ENCODE measurements at places on chromosomes 4 and X. TPM values are rescaled to one million over a fixed set of nuclear protein-coding genes. Genes with fewer than 3 reads are reported as not detected.

The USP26 gene
- total RNA-seq, result not detected

DNA sequence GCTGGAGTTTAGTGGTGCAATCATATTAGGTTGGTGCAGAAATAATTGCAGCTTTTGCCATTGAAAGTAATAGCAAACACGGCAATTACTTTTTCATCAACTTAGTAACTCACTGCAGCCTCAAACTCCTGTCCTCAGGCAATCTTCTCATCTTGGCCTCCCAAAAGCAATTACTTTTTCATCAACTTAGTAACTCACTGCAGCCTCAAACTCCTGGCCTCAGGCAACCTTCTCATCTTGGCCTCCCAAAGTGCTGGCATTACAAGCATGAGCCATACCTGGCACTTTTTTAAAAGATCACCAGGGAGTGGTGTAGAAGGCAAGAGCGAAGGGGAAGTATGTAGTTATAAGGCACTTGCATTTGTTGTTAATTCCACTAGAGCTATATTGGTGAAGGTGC lies 491.1 kb upstream of the ADGRL3 start:
- no peak for DNase-seq

DNA sequence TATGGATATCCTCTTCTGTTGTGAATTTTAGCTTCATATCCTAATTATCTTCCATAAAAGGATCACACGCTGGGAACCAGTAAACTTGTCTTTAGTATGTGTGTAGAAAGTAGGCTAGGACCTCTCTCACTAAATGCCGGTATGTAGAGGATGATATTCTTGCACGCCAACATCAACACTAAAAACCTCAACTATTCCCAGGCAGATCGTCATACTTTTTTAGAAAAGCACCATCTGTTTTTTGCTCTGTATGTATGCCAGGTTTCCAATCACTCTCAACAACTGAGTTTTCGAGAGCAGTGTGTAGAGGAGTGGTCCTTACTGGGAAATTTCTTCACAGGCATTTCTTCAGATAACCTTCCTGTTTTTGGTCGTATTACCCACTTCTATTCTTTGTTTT lies 283.6 kb downstream of the GALNTL6 start:
- no peak for DNase-seq

GRCh38 chr4:152805818-152806217 lies 26.1 kb downstream of the ARFIP1 start:
- DNase-seq, result no peak

- DNase-seq, result no peak
Measured at GRCh38 chr4:77819404-77819842, 255 bp upstream of the CNOT6L start.

- DNase-seq, result no peak
Measured at GRCh38 chr4:153962311-153963039, 173.6 kb upstream of the SFRP2 start.

GRCh38 chr4:83362492-83363329 lies 28.1 kb upstream of the HPSE start:
- no peak for DNase-seq

The SRPX gene
- 43.6 TPM for total RNA-seq

The SOWAHB gene
- 2.5 TPM for total RNA-seq

The CD40LG gene
- 0.92 TPM for total RNA-seq

The ZNF157 gene
- 0.20 TPM for total RNA-seq

DNA sequence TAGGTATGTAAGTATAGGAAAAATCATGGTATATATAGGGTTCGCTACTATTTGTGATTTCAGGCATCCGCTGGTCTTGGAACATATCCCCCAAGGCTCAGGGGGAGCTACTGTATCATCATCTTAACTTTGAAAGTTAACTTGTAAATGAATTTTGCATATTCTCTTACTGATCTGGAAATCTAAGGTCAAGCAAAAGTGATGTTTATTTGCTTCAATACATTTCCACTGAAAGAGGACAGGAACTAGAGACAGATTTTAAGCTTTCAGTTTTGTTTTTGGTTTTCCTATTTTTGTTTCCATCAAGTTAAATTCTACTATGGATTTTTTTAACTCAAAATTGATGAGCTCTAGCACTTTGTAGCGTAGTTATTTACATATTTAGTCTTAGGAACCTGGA lies 56.2 kb downstream of the NAF1 start:
- no peak for DNase-seq

DNA sequence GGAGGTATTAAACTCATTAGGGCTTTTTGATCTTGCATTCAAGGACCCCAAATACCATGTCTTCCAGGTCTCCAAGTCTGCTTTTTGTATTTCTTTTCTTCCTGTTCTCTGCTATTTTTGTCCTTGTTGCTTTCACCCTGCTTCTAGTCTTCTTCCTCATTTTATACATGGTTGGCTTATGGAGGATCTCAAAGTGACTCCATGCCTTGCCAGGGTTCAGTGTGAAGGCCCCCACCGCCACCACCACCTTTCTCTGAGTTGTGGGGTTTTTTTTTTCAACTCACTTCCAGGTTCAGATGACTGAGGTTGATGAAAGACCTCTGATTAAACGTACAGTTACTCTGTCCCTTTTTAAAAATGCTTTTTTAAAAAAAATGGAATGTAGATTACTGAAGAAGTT lies 96.3 kb downstream of the MAML3 start:
- DNase-seq, result no peak

- DNase-seq, result no peak
Measured at GRCh38 chr4:146269228-146269653, 54.9 kb downstream of the REELD1 start.

The SERPINA7 gene
- total RNA-seq, result not detected

DNA sequence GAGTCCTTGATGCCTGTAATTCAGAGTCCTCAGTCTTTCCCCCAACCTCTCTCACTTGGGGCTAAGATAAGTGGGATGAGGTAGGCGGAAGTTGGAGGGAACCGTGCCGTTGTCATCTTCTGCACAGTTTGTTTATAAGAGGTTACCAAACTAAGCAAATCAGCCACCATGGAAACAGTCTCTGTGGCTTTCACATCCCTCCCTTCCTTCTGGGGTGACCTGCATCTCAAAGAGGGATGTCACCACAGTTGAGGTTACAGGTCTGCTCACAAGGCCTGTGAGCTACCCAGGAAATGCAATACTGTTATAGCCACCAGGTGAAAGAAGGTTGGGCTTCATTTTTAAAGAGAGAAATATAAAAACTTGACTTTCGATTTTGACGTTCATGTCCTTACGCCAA lies 26.3 kb downstream of the RTL5 start:
- DNase-seq, result no peak

The ERAS gene
- total RNA-seq, result not detected

GRCh38 chr4:108445716-108446115 lies 174.7 kb upstream of the RPL34 start:
- no peak for DNase-seq

- DNase-seq, result no peak
Measured at GRCh38 chr4:158068068-158068467, 104.8 kb downstream of the GASK1B start.

GRCh38 chr4:31518796-31519250 lies 798.7 kb downstream of the PCDH7 start:
- DNase-seq, result no peak

DNA sequence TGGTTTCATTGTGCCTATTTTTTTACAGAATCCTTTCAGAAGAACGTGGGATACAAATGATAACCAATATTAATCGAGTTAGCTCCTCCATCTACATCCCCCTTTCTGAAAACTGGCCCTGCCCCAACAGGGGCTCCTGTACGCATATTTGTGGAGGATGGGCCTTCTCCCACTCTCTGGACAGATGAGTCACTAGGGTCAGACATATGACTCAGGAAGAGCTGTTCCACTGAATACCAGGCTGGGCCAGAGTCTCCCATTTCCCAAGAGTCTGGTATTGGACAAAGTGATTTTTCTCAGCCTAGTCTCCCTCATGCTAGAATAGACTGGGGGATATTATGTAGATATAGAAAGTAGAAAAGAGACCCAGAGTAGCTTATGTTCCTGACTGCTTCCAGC lies 142.4 kb downstream of the TSPAN5 start:
- DNase-seq, result no peak

The RNF128 gene
- total RNA-seq, result 20.8 TPM

The LRIT3 gene
- total RNA-seq, result 0.18 TPM

The DGKK gene
- not detected for total RNA-seq

The PGAM4 gene
- total RNA-seq, result not detected

- DNase-seq, result no peak
Measured at GRCh38 chr4:154064244-154064643, 275.4 kb upstream of the SFRP2 start.

The STK32B gene
- 1.9 TPM for total RNA-seq

DNA sequence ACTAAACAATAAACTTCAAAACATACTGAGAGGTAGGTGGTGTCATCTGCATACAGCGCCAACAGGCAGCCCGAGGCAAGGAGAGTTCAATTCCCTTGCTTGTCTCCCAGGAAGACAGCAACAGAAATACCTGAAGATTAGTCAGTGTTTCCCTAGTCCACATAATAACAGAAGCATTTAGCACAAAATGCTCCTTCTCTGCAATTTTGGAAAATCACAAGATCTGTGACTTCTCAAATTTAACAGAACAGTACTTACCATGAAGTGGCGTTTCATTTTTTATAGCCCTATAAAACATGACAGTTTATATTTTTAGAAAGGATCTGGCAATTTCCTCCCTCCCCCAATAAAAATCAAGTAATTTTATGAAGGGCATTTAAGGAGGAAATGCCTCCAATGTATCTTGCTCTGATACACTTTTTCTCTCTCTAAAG lies 67.1 kb upstream of the MYOZ2 start:
- no peak for DNase-seq

GRCh38 chrX:9465380-9466123 lies 694 bp downstream of the TBL1X start:
- DNase-seq, result peak; percentile 14

- DNase-seq, result no peak
Measured at GRCh38 chrX:82127228-82128123, 925.6 kb downstream of the SH3BGRL start.

- DNase-seq, result no peak
Measured at GRCh38 chrX:63922221-63922620, 137.2 kb upstream of the ARHGEF9 start.

DNA sequence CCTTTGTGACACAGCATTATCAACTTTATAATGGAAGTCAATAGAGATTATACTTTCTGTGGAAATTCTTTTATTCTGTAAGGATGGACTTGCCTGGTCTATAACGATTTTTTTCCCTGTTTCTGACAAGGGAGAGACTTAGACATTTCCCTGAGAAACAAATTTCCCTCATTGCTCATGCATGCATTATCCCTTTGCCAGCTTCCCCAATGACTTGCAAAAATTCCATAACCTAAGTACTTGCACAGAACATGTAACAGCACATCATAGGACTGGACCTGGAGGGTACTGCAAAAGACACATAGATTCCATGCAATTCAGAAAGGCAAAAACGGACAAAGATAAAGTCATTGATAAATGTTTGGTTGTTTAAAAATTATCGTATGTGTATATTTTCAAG lies 166.7 kb downstream of the FHIP1A start:
- no peak for DNase-seq

DNA sequence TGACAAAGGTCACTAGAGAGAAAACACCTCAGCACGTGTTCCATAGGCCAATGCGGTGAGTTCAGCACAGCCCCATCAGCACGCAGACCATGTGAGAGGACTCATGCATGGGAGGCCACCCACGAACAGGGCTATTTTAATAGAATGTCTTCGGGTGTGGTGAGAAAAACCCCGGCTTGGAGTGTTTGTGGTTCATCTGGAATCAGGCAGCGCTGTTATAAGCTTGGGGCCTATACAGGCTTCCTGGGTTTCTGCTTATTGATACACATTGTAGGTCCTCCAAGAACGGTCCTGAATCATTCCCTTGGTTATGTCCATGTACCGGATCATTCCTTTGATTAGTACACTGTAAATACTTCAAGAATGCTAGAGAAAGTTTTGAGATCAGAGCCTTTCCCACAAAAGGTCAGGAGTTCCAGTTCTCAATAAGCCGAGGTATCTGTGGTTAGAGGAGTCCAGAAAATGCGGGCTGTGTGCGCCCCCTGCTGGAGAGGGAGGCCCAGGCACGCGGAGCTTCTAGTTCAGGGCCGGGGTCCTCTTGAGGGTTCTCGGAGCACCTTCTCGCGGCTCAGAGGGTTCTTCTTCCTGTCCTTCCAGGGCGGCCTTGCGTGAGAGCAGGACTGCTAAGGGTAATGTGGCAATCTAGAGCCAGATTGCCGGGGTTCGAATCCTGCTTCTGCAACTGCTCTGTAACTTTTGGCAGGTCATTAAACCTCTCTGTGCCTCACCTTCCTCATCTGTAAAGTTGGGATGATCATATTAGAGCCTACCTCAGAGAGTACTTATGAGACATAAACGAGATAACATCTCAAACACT lies 51.8 kb downstream of the TLR10 start:
- DNase-seq, result peak; percentile 94

DNA sequence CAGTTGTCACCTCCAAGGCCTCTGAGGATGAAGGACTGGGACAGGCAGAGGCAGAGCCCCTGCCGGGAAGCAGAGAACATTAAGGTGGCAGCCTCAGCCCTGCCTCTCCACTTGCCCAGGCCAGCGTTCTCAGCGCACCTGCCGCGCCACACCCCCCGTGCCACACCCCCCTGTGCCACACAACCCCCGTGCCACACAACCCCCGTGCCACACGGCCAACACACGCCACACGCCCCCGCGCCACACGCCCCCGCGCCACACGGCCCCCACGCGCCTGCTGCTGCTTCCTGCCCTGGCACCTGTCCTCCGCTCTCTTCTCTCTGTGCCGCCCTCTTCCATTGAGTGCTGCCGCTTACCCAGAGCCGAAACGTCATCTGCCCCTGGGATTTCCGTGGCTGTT lies 58.0 kb upstream of the ZFP42 start:
- no peak for DNase-seq

DNA sequence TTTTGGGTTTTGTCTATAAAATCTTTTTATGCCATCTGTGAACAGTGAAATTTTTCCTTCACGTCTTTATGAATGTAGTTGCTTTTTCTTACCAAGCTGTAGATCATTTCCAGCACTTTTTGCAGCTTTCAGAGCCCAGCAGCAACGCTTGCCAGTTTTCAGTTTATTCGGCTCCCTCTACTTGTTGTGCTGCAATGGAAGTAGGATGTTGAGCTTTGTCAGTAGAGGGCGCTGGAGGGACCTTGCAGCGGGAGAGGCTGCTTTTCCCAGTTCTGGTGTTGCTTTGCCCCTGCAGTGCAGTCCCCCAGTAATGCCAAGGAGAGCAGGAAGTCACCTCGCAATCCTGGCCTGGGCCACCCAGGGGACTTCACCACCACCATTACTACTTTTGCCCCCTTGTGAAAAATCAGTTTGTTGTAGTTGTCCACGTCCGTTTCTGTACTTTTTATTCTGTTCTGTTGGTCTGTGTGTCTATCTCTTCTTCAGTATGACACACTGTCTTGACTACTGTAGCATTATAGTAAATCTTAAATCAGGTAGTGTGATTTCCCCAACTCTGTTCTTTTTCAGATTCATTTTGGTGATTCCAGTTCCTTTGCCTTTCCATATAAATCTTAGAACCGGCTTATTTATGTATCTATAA lies 21.8 kb downstream of the CMC4 start:
- no peak for DNase-seq

The ADGRG4 gene
- 0.03 TPM for total RNA-seq

DNA sequence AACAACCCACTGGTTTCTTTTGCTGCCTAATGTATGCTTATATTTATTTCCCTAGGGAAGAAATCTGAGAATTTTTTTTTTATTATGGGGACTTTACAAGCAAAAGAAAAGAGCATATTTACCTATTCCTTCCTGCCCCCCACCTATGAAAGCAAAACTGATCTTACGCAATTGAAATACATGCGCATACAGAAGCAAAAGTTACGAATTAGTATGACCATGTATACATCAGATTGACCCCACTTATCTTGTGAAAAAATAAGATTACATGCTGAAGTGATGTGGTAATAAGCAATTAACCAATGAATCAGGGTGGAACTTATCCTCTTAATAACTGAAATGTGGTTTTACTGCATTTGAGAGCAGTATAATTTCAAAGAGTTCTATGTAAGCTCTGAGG lies 151.0 kb downstream of the TENM3 start:
- DNase-seq, result no peak

The NHS gene
- total RNA-seq, result 1.4 TPM
